ENCODE measurements at places on chromosomes 6 and 20.

DNA sequence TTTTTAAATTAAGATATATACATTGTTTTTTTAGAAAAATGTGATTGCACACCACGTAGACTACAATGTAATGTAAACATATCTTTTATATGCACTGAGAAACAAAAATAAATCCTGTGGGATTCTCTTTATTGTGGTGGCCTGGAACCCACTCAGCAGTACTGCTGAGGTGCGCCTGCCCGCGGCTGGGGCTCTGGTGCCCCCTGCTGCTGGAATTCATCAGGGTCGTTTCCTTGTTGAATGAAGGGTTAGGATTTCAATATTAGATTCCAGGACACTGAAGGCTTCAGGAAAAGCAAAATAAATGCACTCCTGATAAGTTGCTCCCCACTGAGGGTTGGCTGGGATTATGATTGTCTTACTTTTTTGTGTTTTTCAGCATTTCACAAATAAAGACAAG, 175.8 kb upstream of the GGTLC1 start:
- peak; percentile 22 for DNase-seq

DNA sequence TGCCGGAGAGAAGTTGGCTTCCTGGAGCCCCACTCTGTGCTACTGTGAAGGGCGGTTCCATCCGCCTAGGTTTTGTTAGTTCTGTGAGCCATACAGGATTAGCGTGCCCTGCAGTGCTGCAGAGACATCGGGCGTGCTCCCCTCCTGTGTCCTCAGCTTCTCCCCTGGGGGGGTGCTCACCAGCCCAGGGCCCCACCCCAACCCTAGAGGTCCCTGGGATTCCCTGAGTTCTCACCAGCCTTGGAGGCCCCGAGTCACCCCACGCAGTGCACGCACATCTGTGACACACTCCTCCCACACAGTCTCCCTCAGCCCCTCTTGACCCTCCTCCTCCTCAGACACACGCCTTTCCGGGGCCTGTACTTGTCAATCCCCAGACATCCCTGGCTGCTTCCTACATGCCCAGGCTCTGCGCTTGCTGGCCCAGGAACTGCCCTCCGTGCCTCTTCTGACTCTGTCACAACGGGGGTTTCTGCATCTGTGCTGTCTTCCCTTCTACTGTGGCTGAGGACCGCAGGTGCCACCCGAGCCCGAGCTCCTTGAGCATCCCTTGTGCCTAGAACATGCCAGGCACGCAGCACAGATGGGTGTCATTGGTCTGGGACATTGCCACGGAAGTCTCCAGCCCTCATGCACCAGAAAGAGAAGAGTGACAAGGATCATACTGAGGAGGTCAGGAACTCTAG, 123.2 kb upstream of the RPS6KA2 start:
- DNase-seq: peak; percentile 27

DNA sequence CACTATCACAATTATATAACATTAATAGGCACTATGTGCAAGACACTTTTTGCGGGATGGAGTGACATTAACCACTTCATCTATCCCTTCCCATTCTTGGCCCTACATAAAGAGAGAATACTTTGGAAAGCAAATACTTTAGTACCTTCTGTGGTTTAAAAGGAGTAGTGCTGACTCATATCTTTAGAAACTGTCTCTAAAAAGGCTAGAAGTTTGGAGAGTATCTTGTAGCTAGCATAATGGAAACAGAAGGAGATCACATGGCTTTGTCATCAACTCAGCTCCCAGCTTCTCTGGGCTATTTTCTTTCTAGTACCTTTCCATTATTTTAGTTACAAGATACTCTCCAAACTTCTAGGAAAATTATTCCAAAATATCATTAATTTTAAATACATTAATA, 157.5 kb downstream of the ADGRG6 start:
- peak; percentile 10 for DNase-seq

DNA sequence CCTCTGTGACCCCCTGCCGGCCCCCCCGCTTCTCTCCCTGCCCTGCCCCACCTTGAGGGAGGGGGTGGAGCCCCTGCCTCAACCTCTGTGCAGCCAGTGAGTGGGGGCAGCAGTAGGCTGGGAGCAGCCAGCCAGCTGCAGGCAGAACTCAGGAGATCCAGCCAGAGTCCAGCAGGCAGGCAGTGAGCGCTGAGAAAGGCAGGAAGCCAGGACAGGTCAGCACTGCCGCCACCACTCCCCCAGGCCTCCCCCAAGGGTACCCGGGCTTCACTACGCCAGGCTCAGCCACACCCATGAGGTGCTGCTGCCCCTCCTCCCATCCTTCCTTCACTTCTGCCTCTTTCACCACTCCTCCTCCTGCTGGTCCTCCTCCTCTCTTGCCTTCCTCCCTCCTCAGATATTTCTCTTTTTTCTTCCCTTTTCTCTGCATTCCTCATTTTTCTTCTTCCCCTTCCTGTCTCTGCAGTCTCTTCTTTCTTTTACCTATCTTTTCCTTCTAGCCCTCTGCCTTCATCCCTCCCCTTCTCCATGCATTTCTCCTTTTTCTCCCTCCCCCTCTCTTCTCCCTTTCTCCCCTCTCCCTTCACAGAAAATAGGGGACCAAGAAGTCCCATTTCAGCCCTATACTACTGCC, 11.5 kb downstream of the TMEM63B start:
- DNase-seq: no peak

DNA sequence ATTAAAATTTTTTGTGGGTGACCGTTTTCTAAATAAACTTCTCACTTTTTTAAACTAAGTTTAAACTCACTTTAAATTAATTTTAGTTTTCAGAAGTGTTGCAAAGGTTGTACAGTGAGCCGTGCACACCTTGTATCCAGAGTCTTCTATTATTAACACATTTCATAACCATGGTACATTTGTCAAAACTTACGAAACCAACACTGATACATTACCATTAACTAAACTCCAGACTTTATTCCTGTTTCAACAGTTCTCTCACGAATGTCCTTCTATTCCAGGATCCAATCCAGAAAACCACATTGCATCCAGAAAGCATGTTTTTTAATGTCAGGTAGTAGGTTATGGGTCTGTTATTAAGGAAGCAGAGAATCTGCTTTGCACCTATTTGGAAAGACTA, 319.9 kb downstream of the CBLN4 start:
- DNase-seq: no peak

DNA sequence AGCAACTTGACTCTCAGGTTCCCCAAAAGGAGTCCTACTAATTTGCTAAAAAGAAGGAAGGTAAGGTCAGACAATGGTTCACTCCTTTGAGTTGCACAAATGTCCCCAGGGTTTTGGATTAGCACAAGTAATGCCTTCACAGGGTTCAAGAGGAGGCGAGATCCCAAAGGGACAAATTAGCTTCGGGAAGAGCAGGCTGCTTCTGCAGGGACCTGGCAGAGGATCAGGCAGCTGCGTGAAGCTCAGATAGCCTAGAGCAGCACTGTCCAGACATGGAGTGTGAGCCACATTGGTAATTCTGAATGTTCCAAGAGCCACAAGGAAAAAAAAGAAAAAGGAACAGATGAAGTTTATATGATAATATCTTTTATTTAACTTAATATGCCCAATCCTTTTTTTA, 115.4 kb downstream of the CFAP61 start:
- no peak for DNase-seq

GRCh38 chr6:17115251-17116116, 13.6 kb downstream of the STMND1 start:
- peak; percentile 95 for DNase-seq

GRCh38 chr6:41318654-41319565, 16.5 kb upstream of the NCR2 start:
- DNase-seq: peak; percentile 65

DNA sequence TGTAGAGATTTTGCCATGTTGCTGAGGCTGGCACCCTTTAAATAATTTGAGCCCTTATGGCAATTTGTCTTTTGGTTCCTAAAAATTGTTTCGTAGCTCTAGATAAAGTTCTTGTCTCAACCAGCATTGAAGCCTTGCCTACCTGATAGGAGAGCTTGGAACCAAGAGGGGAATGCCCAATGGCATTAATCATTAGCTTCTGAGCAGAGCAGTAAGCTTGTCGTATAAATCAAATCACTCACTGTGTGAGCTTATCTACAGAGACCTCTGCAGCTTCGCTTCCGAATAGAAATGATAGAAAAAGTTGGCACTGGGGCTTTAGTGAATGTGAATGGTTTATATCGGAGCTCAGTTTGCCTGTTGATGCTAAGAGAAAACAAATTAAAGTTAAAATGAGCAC, 10.7 kb downstream of the ANKRD6 start:
- no peak for DNase-seq

DNA sequence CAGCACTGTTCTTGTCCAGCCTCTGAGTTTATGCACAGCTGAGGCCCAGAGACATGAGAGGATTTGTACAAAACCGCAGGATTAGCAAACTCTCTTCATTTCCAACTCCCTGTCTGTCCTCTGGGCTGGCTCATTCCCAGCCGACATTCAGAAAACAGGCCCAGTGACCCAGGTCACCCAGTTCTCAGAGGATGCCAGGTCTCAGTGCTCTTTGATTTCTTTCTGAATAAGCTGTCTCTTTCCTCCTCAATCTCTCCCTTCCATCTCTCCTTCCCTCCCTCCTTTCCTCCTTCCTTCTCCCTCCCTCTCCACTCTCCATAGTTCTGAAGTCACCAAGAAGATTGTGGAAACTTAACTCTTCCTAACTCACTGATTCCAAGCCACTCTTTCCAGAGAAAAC, 372.7 kb upstream of the SULF2 start:
- peak; percentile 10 for DNase-seq

- DNase-seq: no peak
Observed at GRCh38 chr20:53844259-53844658, 226.1 kb downstream of the BCAS1 start.

- DNase-seq: no peak
Observed at GRCh38 chr20:59305908-59306655, 5.7 kb downstream of the EDN3 start.

GRCh38 chr6:125453516-125453915, 151.7 kb upstream of the HDDC2 start:
- DNase-seq: no peak

GRCh38 chr6:73854998-73855718, 159.2 kb downstream of the CD109 start:
- peak; percentile 58 for DNase-seq

GRCh38 chr20:34907616-34908469, 31.4 kb downstream of the ACSS2 start:
- DNase-seq: peak; percentile 97

- DNase-seq: no peak
Observed at GRCh38 chr20:43960231-43960630, 45.6 kb downstream of the TOX2 start.

GRCh38 chr6:39088331-39088730, 26.7 kb downstream of the SAYSD1 start:
- peak; percentile 32 for DNase-seq

GRCh38 chr6:120108061-120108795, 758.7 kb upstream of the MAN1A1 start:
- DNase-seq: peak; percentile 49

- no peak for DNase-seq
Observed at GRCh38 chr20:34708621-34709043, 4.5 kb downstream of the TP53INP2 start.

GRCh38 chr6:90326404-90327057, 29.9 kb upstream of the BACH2 start:
- peak; percentile 6 for DNase-seq

- no peak for DNase-seq
Observed at GRCh38 chr6:15518057-15518456, 144.8 kb downstream of the DTNBP1 start.

GRCh38 chr20:46394872-46395760, 11.3 kb downstream of the ELMO2 start:
- DNase-seq: no peak
